ENCODE measurements at places on chromosomes 3 and 15.

GRCh38 chr3:17399586-17399985, 342.8 kb downstream of the TBC1D5 start:
- DNase-seq: no peak

- no peak for DNase-seq
Observed at GRCh38 chr15:74311734-74312444, 55.6 kb downstream of the CYP11A1 start.

GRCh38 chr3:131658771-131659170, 156.0 kb upstream of the MRPL3 start:
- DNase-seq: no peak

GRCh38 chr15:34610354-34610753, 26.9 kb upstream of the GOLGA8B start:
- DNase-seq: no peak

- no peak for DNase-seq
Observed at GRCh38 chr3:103002425-103003176, 567.8 kb downstream of the ZPLD1 start.

DNA sequence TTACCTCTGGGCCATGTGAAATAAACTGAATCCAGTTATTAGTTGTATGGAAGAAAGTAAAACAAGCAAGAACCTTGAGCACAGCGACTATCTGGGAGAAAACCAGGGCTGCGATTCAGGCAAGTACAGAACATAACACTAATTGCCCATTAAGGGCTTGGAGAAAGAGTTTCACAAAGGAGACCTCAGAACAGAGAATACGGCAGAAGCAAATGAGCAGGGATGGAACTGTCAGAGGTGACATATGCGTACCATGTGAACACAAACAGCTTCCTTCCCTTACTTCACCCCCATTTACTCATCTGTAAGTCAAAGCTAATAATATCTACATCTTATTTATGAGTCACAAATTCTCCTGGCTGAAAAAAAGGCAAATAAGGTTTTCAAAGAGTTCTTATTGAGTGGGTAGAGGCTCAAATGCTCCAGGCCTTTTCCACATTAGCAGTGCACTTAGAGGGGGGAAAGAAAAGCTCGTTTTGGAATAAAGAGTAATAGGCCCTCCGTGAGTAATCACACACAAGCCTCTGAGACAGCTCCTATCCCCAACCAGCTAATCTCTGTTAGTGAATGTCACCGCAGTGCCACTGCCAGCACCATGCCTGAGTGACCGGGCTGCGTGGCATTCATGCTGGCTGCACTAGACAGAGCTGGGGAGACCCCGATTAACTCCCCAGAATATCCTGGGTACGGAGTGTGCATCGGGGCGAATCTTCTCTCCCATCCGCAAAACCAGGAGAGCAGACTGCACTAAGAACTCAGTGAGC, 2.6 kb downstream of the PCSK6 start:
- no peak for DNase-seq

DNA sequence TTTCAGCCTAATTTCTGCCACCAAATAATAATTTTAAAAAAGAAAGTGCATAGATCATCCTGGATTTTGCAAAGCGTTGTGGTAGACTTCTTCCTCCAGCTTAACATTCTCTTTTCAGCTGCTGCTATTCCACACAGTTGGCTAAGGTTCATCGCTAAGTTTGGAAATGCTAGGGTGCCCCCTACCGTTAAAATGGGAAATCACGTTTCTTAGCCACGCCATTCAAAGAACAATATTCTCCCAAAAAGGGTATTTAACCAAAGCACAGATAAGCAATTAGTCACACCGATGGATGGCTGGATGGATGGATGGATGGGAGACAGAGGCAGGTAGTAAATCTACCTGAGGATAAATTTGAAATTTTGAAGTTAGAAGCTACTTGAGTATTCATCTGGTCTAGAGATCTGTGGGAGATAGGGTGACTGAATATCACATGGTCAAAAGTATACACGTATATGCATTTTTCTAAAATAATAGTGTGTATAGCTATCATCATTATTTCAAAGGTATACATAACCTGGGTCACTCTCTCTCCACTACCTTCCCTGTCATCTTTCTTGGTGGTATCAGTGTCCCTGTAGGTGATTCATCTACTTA, 67.2 kb downstream of the EFHB start:
- DNase-seq: peak; percentile 46

DNA sequence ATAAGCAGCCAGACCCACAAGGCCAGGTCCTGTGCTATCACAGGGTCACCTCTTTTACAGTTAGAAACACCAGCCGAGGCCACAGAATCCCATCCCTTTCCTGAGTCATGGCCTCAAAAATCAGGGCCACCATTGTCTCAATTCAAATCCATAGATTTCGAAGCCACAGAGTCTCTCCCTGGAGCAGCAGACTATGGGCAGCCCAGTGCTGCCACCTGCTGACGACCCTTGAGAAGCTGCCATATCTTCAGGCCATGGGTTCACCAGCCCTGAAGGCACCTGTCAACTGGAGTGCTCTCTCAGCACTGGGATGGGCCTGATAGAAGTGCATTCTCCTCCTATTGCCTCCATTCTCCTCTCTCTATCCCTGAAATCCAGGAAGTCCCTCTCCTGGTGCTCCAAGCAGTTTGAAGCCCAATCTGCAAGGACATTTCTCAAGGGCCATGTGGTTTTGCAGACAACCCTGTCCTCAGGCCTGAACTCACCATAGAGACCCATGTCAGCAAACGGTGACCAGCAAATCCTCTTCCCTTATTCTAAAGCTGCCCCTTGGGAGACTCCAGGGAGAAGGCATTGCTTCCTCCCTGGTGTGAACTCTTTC, 39.6 kb downstream of the TGM4 start:
- DNase-seq: peak; percentile 68

DNA sequence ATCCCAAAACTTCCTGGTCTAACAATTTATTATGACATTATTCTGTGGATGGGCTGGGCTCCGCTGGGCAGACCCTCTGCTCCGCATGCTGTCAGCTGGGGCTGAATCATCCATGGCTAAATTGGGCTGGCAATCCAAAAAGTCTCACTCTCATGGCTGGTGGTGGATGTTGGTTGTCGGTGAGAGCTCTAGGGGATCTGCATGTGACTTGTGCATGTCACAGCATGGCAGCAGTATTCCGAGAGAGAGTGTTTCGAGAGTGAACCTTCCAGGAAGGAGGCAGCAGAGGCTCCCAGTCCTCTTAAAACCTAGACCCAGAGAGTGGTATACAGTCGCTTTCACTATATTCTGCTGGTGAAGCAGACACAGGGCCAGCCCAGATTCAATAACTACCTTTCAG, 9.9 kb downstream of the RARB start:
- no peak for DNase-seq

DNA sequence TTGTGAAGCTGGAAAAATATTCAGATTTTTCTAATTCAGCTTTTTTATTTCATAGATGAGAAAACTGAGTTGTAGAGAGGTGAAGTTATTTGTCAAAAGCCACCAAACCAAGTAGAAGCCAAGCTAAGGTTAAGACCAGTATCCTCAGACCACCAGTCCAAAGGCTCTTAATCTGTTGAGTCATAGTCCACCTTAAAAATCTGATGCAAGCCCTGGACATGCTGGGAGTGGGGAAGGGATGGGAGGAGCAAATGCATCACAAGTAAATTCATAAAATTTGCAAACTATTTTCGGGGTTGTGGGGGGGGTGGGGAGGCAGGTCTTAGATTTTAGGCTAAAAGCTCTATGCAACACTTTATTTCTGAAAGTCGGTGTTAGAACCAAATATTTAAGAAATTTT, 307.7 kb upstream of the SEMA6D start:
- no peak for DNase-seq

DNA sequence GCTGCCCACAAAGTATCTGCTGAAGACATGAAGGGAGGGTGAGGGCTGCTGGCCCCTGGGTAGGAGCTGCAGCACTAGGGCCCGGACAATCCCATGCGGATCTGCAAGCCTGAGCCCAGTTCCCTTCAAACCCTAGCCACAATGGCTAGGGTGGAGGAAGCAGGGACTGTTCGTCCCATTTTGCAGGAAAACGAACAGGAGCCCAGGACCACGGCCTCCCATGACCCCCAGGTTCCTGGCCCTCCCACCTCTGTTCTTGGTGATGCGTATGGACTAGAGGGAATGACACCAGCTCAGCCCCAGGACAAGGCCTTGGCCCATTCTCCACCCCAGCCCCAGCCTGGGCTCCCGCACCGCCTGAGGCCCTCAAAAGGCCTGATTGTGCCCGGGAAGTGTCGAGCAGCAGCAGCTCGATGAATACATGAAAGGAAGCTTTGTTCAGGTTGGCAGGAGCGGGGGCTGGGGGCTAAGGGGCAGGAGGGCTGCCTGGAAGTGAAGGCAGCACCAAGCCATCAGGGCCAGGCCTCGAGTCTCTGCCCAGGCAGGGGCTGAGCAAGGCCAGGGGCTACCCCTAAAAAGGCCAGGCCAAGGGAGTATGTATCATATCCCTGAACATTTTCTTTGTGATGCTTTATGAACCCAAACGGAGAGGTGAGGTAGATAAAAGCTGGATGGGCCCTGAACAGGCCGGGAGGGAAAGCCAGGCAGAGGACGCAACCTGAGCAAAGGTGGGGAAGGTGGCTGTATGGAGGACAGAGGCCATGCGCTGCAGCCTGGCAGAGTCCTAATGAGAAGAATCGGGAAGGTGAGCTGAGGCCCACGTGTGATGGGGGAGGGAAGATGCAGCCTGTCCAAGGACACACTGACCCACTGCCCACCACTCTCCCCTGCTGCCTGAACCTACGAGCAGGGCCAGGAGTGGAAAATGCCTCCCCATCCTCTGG, 12.2 kb downstream of the SEMA7A start:
- no peak for DNase-seq

DNA sequence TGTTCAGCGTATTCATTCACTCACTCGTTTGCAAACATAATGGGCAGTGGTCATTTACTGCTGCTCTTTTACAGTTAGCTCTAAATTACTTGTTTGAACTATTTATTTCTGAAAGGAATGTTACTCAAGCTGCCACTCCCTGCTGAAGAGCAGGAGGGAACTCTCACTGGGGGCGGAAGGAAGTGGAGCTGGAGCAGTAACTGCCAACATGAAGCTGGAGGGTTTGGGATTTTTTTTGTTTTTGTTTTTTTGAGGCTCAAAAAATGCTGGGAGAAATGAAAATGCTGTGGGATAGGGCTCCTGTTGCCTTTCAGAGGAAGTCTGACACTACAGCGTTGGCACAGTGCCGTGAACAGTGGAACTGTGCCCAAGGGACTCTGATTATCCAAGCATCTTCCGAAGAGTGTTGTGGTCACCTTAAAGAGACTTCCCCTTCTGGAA, 44.1 kb downstream of the SENP2 start:
- no peak for DNase-seq

DNA sequence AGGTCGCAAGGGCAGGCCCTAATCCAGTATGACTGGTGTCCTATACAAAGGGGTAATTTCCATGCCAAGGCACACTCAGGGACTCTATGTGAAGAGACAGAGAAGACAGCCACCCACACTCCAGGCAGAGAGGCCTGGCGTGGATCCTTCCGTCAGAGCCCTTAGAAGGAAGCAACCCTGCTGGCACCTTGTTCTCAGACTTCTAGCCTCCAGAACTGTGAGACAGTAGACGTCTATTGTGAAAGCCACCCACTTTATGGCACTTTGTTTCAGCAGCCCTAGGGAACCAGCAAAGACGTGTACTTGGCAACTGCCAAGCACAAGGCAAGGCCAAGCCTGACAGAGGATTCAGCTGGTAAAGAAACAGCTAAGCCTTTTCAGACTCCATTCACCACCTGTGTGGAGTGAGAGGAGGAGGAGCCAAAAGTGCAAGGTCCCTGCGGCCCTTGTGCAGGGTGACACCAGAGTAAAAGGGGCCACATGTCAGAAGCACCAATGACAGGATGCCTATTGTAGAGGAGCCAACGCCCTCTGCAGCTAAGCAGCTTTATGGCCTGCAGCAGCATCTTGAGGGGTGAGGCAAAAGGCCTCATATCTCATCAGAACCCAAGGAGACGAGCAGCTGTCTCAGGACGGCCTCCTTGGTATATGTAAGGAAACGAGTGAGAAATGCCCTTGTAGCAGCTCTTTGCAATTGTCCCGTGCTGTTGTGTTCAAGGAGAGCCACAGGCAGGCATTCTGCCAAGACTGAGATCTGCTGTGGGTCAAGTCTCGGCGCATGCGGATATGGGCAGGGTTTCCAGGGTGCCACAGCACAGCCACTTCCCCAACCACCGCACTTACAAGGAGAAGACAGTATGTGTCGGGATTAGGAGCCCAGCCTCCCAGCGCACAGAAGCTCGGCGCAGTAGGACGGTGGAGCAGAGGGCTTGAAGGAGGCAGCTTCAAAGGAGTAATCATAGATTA, 121.5 kb upstream of the LIPC start:
- no peak for DNase-seq

DNA sequence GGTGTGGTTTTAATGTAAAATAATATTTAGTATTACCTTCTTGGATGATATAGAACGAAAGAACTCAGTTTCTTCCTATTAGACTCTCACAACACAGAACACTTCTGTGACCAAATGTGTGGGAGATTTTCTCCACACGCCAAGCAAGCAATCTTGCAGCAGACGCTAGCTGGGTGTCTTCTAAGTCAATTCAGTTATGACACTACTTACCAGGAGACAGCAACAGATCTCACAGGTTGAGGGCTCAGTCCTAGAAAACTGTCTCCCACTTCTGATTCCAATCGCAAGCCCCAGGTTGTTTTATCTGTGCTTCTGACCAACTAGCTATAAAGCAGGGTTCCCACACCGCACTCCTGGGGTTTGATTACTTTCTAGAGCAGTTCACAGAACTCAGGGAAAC, 41.2 kb downstream of the HERC1 start:
- no peak for DNase-seq

DNA sequence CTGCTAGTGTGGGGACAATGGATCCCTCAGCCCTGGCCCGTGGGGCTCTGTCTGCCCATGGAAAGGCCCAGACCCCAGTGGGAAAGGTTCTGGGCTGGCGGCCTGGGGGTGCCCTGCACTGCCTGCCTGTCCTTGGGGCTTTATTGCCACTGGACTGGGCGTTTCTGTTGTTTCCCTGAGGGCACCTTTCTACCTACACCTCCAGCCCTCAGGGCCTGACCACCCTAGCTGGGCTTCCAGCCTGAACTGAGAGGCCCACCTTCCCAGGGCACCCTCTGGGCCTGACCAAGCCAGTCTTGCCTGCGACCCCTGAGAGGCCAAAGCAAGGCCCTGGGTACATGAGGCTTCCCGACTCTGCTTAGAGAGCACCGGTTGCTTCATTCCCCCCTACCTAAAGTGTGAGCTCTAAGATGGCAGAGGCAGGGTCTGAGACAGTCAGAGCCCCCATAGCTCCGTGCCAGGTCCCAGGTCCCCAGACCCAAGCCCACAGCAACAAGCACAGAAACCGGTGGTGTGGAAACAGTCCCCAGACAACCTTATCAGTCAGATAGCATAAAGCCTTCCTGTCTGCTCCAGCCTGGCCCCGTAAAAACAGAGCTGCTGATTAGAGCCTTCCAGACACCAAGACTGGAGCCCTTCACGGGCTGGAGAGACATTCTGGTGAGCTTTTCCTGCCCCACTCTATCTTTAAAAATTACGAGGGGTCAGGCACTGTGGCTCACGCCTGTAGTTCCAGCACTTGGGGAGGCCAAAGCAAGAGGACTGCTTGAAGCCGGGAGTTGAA, 102.8 kb downstream of the CHSY1 start:
- no peak for DNase-seq

DNA sequence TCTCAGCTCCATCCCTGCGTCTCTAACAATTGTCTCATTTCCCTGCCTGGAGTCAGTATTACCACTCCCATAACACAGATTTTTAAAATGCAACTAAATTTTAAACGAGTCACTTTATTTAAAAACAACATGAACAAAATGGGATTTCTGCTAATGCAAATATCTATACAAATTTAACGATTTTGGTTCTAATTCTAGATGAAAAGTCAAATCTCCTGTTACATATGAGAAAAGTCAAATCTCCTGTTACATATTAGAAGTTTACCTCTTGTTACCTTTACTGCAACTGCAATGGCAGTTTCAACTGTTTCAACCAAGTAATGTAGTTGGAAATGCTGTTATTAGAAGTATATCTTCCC, 578 bp upstream of the RPL39L start:
- no peak for DNase-seq

GRCh38 chr15:75208501-75209288, 7.0 kb downstream of the C15orf39 start:
- DNase-seq: no peak
